ENCODE measurements at places on chromosomes 5 and 9. TPM values are rescaled to one million over a fixed set of nuclear protein-coding genes. Genes with fewer than 3 reads are reported as not detected.

- no peaks in the 10 kb centered on the region for H3K36me3 ChIP-seq
- no peaks in the 10 kb centered on the region for H3K4me1 ChIP-seq
- no peak for DNase-seq
- no peaks in the 10 kb centered on the region for H3K27me3 ChIP-seq
Observed at GRCh38 chr5:116289276-116289675, 204.5 kb downstream of the COMMD10 start.

DNA sequence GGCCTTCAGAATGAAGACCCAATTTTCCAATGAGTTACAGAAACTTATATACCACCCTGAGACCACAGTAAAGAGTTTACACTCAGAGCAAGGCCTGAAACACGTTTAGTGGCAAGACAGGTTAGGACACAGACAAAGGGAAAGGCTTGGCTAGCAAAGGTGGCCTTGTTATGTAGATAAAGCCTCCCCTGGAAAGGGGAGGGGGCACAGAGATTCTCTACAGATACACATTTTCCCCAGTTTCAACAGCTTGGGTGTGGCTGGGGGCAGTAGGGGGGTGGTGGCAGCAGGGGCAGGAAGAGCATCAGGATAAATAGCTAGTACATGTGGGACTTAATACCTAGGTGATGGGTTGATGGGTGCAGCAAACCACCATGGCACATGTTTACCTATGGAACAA is 51.9 kb upstream of the PPP1R2B start:
- DNase-seq: no peak
- H3K4me3 ChIP-seq: no peak overlapping the region
- H3K36me3 ChIP-seq: no peaks in the 10 kb centered on the region
- no peak overlapping the region for H3K27ac ChIP-seq
- no peaks in the 10 kb centered on the region for H3K27me3 ChIP-seq
- H3K4me1 ChIP-seq: no peaks in the 10 kb centered on the region

- no peaks in the 10 kb centered on the region for H3K36me3 ChIP-seq
- peak; percentile 35 for DNase-seq
- no peaks in the 10 kb centered on the region for H3K27me3 ChIP-seq
- H3K27ac ChIP-seq: no peak overlapping the region
- peaks cover 2% of the 10 kb centered on the region for H3K4me1 ChIP-seq
Observed at GRCh38 chr9:132800038-132800648, 77.9 kb downstream of the AK8 start.

DNA sequence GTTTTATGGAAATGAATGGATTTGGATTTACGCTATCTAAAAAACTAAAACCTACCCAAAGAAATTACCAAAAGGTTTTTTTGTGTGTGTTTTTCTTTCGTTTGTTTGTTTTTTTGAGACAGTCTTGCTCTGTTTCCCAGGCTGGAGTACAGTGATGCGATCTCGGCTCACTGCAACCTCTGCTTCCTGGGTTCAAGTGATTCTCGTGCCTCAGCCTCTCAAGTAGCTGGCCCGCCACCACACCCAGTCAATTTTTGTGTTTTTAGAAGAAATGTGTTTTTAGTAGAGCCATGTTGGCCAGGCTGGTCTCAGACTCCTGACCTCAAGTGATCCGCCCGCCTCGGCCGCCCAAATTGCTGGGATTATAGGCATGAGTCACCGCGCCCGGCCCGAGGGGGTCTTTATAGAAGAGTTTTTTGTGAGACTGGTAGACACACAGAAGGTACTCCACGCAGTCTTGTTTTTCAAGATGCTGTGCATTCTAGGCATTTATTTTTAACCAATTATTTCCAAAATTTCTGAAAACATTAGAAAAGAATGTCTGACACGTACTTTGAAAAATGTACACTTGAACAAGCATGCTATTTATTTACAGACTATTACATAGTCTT is 75.7 kb downstream of the NR6A1 start:
- no peaks in the 10 kb centered on the region for H3K36me3 ChIP-seq
- H3K4me3 ChIP-seq: no peak overlapping the region
- no peaks in the 10 kb centered on the region for H3K27me3 ChIP-seq

DNA sequence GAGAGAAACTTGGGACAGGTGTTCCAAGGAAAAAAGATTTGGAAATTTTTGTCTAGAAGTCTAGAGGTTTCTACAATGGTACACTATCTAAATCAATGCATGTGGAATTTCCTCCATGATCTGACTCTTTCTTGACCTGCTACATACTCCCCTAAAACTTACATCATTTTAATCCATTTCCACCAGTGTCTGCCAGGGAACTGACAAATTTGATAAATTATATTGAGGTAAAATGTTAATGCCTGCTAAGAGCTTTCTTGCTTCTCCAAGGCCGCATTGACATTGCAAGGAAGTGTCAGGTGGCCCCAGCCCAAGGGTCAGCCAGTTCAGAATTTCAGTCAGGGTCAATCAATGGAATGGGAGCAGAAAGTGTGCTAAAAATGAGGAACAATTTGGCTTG is 163.4 kb upstream of the FBXL17 start:
- H3K4me3 ChIP-seq: no peak overlapping the region
- H3K27ac ChIP-seq: no peak overlapping the region
- no peaks in the 10 kb centered on the region for H3K36me3 ChIP-seq
- H3K27me3 ChIP-seq: peaks cover 2% of the 10 kb centered on the region
- DNase-seq: no peak

- no peak overlapping the region for H3K27ac ChIP-seq
- H3K4me1 ChIP-seq: no peaks in the 10 kb centered on the region
- H3K27me3 ChIP-seq: no peaks in the 10 kb centered on the region
- DNase-seq: no peak
- H3K4me3 ChIP-seq: no peak overlapping the region
Observed at GRCh38 chr5:68669864-68670575, 423.8 kb upstream of the SLC30A5 start.

DNA sequence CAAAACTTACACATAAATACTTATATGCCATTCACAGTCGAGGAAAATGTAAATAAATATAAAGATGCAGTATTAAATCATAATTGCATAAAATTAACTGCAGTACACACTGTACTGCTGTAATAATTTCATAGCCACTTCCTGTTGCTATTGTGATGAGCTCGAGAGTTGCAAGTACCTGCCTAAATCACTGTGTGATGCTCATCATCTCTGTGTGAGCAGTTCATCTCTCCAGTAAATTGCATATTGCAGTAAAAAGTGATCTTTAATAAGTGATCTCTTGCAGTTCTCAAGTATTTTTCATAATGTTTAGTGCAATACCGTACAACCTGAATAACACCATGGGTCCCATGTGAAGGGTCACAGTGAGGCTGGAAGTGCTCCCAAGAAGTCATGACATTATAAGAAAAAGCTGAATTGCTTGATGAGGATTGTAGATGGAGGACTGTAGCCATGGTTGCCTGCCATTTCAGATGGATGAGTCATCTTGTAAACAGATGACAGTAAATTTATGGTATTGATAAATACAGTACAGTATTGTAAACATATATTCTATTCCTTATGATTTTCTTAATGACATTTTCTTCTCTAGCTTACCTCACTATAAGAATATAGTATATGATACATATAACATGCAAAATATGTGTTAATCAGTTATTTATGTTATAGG is 34.9 kb downstream of the SYK start:
- no peak for DNase-seq
- H3K27ac ChIP-seq: no peak overlapping the region
- H3K27me3 ChIP-seq: no peaks in the 10 kb centered on the region
- no peak overlapping the region for H3K4me3 ChIP-seq
- H3K36me3 ChIP-seq: no peaks in the 10 kb centered on the region
- no peaks in the 10 kb centered on the region for H3K4me1 ChIP-seq

DNA sequence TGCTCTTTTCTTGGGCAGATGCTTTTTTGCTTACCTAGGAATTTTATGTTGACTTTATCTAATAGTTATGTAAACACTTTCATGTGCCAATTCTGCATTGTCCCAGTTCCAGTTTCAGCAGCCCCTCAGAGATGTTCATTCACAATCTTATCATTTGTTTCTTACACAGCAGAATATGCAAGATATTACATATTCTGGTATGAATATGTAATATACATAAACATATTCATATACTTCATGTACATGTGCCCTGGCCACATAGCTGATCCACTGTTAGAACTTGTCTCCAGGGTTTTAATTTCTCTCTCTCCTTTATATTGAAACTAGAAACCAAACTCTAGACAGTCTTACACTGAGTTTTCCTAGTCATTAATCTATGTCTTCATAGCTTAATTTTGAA is 90.2 kb upstream of the PARP8 start:
- H3K4me3 ChIP-seq: no peak overlapping the region
- H3K4me1 ChIP-seq: no peaks in the 10 kb centered on the region

DNA sequence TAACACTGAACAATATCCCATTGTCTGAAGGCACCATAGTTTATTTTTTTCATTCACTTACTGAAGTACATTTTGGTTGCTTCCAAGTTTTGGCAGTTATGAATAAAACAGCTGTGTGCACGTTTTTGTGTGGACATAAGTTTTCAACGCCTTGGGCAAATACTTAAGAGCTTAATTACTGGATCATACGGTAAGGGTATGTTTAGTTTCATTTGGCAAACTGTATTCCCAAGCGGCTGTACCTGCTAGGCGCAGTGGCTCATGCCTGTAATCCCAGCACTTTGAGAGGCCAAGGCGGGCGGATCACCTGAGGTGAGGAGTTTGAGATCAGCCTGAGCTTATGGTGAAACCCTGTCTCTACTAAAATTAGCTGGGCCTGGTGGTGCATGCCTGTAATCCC is 63.7 kb upstream of the FAM120A start:
- no peaks in the 10 kb centered on the region for H3K27me3 ChIP-seq
- H3K4me1 ChIP-seq: no peaks in the 10 kb centered on the region
- no peak overlapping the region for H3K4me3 ChIP-seq
- H3K27ac ChIP-seq: no peak overlapping the region
- DNase-seq: no peak
- no peaks in the 10 kb centered on the region for H3K36me3 ChIP-seq

DNA sequence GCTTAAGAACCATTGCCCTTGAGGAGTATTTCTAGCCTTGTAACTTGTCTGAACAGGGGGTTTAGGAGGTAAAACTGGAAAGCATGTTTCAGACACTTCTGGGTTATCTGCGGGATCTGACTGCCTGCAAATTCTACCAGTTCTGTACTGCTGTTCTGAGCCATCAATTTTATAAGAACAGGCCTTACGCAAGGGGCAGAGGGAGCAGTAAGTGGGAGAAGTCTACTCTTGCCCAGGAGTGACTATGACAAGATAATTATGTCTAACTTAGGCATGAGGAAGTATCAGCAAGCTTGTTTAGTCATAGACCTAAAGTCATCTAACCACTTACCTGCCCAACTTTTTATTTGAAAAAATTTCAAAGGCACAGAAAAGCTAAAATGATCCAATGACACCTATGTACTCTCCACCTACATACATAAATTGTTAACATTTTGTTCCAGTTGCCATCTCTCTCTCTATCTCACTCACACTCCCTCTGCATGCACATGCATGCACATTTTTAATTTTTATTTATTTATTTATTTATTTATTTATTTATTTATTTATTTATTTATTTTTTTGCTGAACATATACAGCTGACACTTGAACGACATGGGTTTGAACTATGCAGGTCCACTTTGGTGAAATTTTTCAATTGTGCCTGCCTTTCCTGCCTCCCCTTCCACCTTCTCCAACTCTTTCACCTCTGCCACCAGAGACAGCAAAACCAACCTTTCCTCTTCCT is 18.4 kb upstream of the DEPDC1B start:
- peaks cover 3% of the 10 kb centered on the region for H3K27me3 ChIP-seq
- H3K4me1 ChIP-seq: no peaks in the 10 kb centered on the region
- H3K36me3 ChIP-seq: no peaks in the 10 kb centered on the region
- no peak overlapping the region for H3K4me3 ChIP-seq
- no peak for DNase-seq
- H3K27ac ChIP-seq: no peak overlapping the region

GRCh38 chr9:6078382-6079105 is 63.1 kb upstream of the RANBP6 start:
- no peak for DNase-seq
- H3K4me1 ChIP-seq: no peaks in the 10 kb centered on the region
- H3K4me3 ChIP-seq: no peak overlapping the region
- H3K36me3 ChIP-seq: no peaks in the 10 kb centered on the region

DNA sequence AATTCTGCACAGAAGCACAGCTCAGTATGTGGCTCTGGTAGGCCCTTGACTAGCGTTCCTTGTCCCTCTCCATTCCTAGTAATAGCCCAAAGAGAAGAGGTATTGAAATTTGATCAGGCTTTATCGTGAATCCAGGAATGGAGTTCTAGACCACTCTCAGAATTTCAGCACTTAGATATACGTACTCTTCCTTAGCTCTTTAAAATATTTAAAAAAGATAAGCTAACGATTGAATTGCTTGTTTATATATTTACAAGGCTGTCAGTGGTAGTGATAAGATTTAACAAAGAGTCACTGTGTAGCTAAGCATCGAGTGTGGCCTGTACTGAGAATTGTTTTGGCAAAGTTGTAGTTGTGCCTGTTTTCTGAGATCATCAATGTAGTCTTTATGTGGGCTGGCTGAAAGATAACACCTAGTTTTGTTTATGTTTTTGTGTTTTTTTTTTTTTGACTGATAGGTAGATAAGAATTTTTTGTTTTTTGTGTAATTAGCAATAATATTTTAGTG is 2.5 kb downstream of the KIAA1958 start:
- 0 out of 2 replicates have a peak overlapping the region, but pooled peaks have one; percentile 48 for H3K27ac ChIP-seq
- no peaks in the 10 kb centered on the region for H3K36me3 ChIP-seq
- no peak for DNase-seq
- H3K27me3 ChIP-seq: no peaks in the 10 kb centered on the region
- no peak overlapping the region for H3K4me3 ChIP-seq

ARHGEF39 gene
- 34.0 TPM for total RNA-seq

SPATA6L gene
- 0.13 TPM for total RNA-seq

PCDHB12 gene
- 0.44 TPM for total RNA-seq

CCNO gene
- 12.3 TPM for total RNA-seq

ARSB gene
- 18.1 TPM for total RNA-seq
